ENCODE measurements at places on chromosomes 5 and 9.
A peak's percentile ranks its signal among the peaks of the same experiment; 100 is the strongest.

- no peak for DNase-seq
Observed at GRCh38 chr9:68739621-68740174, 34.7 kb downstream of the PIP5K1B start.

DNA sequence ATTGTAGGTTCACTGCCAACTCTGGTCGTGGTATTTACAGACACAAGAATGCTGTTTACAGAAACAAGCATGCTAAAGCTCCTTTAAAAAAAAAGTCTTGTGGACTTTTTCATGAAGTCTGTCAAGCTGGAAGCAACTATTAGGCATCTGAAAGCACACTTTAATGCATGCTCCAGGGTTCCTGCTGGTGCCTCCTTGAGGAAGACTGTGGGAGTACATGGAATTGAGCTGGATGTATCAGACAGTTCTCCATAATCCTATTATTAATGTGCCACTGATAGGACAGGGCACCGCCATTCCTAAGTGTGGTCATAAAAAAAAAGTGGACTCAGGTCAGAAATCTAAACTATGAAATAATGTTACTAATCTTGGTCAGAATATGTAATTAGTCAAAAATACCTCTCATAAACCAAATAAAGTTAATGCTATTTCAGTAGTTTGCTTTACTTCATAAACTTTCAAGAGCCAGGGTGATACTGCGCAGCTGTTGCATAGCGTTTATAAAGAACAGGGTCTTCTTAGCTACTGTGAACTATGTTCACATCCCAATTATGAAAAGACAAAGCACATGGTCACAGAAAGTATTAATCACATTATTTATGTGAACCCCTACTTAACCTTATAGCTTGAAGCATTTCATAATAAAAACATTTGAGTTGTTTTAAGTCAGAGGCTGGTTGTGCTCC lies 390.8 kb upstream of the PTGER4 start:
- no peak for DNase-seq

DNA sequence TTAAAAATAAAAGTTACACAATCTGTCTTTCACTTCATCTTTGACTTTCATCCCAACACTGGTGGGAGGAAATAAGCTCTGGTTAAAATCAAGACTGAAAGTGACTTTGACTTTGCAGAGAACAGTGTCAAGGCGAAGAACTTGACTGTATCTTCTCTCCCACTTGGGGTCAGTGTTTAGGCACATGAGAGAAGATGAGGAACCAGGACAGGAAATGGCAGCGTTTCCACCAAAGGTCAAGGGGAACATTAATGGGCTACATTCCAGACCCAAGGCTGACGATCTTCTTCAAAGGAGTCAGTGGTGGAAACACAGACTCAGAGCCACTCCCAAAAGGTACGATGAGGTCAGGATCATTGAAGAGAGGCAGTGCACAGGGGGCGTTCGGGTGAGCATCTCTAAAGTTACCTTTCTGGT lies 409.5 kb downstream of the ARHGEF28 start:
- peak; percentile 30 for DNase-seq

DNA sequence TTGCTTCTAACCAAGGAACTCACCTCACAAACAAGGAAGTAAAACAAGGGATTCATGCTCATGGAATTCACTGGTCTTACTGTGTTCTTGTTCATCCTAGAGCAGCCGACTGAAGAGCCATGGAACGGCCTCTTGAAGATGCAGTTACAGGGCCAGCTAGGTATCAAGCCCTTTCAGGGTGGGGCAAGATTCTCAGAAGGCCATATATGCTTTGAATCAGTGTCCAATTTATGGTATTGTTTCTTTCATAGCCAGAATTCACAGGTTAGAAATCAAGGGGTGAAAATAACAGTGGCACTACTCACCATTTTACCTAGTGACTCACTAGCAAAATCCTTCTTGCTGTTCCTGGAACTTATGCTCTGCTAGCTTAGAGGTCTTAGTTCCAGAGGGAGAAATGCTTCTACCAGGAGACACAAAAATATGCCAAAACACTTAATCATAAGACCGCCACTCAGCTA lies 159.5 kb upstream of the CDH10 start:
- no peak for DNase-seq

DNA sequence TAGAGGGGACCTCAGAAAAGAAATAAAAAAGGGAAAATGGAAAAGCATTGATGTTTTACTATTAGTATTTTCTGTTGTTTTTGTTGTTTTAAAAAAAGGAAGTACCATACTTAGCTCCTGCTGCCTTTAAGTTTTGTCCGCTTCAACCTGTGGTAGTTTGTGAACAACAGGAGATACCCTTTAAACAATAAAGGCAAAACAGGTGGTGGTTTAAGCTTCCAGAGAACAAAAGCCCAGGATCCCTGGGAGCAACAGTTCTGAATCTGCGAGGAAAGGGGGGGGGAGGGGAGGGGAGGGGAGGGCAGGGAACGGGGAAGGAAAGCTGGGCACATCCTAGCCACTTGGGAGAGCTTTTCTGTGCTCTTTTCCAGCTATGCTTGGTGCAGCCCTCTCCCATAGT lies 2.1 kb upstream of the PSIP1 start:
- no peak for DNase-seq

- peak; percentile 77 for DNase-seq
Observed at GRCh38 chr9:89802781-89803355, 198.1 kb downstream of the GADD45G start.

GRCh38 chr9:86767373-86767772 lies 179.9 kb downstream of the GAS1 start:
- DNase-seq = no peak

- DNase-seq = no peak
Observed at GRCh38 chr5:22663134-22663533, 190.0 kb downstream of the CDH12 start.

- DNase-seq = no peak
Observed at GRCh38 chr5:1835431-1835830, 34.2 kb downstream of the NDUFS6 start.

DNA sequence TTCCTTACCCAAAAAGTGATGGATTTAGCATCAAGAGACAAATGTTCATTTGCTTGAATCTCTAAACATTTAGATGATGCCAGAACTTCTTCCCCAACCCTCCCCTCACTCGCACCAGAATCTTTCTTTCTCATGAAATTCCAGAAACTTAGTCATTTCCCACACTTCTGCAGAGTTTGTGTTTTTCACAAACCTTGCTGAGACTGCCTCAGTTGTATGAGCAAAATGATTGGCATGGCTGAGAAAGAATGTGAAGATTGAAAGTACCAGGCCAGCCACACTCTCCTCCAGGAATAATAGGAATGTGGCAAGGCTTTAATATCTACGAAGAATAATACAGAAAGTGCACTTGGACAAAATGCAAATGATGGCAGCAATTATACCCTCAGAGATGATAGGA lies 428.3 kb upstream of the CDH6 start:
- DNase-seq = no peak

DNA sequence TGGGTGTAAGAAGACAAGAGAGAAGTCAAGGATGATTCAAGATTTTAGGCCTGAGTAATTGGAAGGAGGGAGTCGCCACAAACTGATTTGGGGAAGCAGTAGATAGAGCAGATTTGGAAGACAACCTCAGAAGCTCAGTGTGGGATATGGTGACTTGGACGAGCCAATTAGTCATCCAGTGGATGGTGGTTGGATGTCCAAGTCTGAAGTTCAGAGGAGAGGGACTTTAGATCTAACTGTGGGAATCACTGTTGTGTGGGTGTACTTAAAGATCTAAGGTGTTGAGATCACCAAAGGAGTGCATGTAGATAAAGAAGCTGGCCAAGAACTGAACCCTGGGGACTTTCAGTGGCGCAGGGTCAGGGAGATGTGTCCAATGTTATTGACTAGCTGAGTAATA lies 2.2 kb downstream of the IDNK start:
- no peak for DNase-seq

GRCh38 chr5:159156426-159157238 lies 52.7 kb downstream of the RNF145 start:
- DNase-seq = peak; percentile 41

DNA sequence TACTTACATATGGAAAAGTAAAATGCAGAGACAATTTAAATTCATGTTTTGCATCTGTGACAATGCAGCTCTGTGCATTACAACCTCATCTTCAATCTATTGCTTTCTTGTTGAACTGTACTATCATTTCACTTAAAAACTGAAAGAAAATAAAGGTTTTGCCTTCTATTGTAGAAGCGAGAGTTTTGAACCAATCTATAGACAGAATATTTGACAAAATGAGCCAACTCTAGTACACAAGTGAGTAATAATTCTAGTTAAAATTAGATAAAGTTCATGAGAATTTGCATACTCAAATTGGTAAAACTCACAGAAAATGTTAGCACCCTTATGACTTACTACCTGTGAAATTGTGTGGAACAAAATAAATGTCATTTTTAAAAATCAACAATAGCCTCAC lies 123.7 kb downstream of the EDIL3 start:
- DNase-seq = no peak

GRCh38 chr5:85441156-85441555 lies 1056.5 kb upstream of the EDIL3 start:
- DNase-seq = no peak

GRCh38 chr5:171986772-171987171 lies 19.7 kb downstream of the FBXW11 start:
- DNase-seq = no peak

GRCh38 chr5:77725616-77726015 lies 50.5 kb downstream of the TBCA start:
- no peak for DNase-seq

DNA sequence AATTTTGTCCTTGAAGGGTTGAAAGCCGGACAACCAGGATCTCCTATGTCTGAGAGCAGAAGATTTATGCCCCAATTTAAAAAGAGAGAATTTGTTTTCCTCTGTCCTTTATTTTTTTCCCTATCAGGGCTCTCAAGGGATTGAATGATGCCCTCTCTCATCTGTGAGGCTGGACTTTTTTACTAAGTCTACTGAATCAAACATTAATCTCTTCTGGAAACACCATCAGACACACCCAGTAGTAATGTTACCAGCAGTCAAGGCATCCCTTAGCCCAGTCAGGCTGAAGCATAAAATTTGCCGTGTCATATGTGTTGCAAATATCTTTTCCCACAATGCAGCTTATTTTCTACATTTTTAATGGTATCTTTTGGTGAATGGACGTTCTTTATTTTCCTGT lies 1497.9 kb downstream of the MAT2B start:
- no peak for DNase-seq

DNA sequence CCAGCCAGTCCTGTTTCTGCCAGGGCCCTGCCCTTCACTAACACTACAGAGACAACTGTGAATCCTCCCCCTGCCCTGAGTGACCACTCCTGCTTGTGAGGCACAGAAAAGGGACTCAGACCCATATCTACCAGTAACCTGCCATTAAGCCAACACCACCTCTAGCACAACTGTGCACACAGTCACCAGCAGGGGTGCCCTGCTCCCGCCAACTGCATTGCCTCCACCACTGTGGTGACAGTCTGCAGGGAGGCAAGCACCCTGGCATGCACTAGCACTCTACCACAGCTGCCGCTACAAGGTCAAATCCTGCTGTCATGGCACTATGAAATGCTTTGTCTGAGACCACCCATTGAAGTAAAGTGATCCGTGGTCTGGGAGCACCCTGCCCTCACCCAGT lies 1028.5 kb upstream of the CDH9 start:
- DNase-seq = no peak

- DNase-seq = no peak
Observed at GRCh38 chr9:90070056-90070455, 465.2 kb downstream of the GADD45G start.

GRCh38 chr5:112779531-112779930 lies 41.8 kb downstream of the APC start:
- no peak for DNase-seq

GRCh38 chr9:133168432-133168831 lies 4.7 kb upstream of the GBGT1 start:
- DNase-seq = no peak

- no peak for DNase-seq
Observed at GRCh38 chr5:121693864-121694263, 157.8 kb upstream of the FTMT start.

DNA sequence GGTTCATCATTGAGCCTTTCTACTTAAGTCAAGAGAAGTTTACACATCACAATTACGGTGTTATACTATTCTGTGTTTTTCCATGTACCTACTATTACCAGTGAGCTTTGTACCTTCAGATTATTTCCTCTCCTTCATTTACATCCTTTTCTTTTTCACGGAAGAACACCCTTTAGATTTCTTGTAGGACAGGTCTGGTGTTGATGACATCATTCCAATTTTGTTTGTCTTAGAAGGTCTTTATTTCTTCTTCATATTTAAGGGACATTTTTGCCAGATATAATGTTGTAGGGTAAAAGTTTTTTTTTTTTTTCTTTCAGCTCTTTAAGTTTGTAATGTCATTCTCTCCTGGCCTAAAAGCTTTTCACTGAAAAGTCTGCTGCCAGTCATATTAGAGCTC lies 637.1 kb upstream of the RIOK2 start:
- DNase-seq = no peak

- DNase-seq = no peak
Observed at GRCh38 chr9:121292801-121293241, 24.9 kb downstream of the GSN start.

GRCh38 chr5:72658161-72658560 lies 151.0 kb upstream of the ZNF366 start:
- DNase-seq = no peak

All from NCI-H1092 (cell line).